ENCODE measurements at places on chromosomes 1 and 21.
A peak's percentile ranks its signal among the peaks of the same experiment; 100 is the strongest.

DNA sequence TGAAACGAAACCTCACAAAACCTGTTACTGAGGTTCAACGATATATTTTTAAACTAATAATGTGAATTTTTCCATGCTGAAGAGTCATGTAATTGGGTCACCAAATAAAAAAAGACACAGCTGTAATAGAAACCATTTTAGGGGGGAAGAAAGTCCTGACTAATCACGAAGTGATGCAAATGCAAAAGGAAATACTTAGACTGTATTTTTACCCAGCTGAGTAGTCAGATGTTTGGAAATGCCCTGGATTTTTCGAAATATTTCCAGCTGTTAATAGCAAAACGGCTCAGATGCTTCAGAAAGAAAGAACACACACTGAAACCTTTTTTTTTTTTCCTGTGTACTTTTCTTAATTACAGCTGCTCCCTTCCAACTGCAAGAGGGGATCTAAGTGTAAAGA lies 210.3 kb downstream of the SETD4 start:
- DNase-seq = no peak

DNA sequence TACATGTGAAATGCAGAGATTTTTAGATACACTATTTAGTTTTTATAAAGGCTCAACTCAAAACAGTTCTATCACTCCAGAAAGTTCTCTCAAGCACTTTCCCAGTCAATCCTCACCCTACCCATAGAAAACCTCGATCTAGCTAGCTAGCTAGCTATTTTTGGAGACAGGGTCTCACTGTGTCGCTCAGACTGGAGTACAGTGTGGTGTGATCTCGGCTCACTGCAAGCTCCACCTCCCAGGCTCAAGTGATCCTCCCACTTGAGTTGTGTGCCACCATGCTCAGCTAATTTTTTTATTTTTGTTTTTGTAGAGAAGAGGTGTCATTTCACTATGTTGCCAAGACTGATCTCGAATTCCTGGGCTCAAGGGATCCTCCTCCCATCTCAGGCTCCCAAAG lies 236.9 kb downstream of the RERE start:
- no peak for DNase-seq

- peak; percentile 3 for DNase-seq
Measured at GRCh38 chr21:33434770-33435360, 31.7 kb downstream of the IFNGR2 start.

DNA sequence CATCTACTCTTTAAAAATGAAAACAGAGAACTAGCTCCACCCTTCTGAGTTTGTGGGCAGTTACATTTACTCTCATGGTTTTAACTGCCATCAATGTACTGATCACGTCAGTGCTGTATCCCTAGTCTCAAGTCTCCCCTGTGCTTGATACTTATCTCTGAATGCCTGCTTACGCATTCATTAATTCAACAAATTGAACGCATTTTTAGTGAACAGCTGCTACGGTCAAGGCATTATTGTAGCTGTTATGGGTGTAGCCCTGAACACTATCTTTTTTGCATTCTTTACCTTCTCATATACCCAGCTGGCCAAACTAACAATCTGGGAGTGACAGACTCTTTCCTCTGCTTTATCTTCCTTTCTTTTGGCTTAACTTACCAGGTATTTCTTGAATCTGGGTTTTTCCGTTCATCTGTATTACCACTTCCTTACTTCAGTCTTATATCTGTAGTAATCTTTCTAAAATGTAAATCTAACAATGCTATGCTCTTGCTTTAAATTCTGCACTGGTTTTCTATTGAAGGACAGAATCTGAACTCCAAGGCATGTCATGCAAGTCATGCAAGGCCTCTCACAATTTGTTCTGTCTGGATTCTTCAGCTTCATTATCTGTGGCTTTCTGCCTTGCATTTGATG lies 33.3 kb downstream of the SMG7 start:
- DNase-seq = no peak

DNA sequence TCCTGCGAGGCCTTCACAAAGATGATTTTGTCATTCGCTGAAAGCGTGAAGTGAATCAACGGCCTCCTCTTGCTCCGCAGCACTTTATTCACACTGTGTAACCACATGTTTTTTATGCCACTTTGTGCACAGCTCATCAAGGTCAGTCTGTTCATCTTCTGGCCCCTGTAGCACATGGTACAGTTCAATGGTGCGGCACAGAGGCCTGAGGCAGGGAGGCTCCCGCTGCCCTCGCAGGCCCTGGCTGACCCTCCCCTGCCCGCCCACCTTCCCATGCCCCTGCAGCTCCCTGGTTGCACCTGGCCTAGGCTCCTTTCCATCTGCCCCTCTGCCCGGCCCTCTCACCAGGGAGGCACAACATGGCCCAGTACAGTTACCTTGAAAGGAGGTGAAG lies 87.5 kb downstream of the CD247 start:
- no peak for DNase-seq

Data from stimulated activated CD4-positive, alpha-beta T cell treated with anti-CD3 and anti-CD28 coated beads, Interleukin-1b, Interleukin-23, amount 100 ng/mL, for 1 hour (primary cell).